KBM-7 (cell line): ENCODE measurements at places on chromosomes 16 and 17.
A peak's percentile ranks its signal among the peaks of the same experiment; 100 is the strongest.

DNA sequence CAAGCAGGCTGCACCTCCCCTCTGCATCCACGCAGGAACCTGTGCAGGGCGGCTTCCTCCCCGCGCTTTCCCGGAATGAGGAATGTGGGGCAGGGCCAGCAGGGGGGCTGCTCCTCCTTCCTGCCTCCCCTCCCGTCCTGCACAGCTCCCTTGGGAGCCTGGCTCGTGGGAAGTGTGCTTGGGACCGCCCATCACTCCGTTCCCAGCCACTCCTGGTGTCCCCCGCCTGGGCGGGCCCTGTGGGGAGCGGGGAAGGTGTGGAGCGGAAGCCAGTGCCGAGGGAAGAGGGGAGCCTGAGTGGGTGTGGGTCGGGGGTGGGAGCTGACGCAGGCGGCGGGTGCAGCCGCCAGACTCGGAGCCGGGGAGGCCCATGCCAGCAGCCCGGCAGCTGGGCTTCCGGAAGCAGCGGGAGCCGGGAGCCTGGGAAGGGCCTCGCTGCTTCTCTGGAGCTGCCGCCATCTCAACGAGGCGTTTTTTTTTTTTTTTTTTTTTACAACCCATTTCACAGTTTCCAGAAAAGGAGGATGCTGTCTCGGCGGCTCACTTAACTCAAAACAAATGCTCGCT is 24.1 kb downstream of the BAHCC1 start:
- DNase-seq = no peak

- no peak for DNase-seq
Measured at GRCh38 chr16:17270683-17271109, 200.1 kb downstream of the XYLT1 start.

DNA sequence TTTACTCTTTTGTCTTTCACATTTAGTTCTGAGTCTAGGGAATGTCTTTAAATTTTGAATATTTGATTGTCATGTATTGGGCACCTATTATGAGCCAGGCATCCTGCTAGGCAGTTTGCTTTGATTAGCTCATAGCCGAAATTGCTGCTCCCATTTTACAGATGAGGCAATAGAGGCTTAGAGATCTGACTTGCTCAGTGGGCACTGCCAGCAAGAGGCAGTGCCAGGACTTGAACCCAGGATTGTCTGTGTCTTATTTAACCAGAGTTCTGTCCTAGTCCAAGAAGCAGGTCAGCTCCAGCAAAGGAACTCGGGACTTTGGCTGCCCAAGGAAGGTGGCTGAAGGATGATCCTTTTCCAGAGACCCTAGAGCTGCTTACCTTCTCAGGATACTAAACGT is 24.5 kb downstream of the BEAN1 start:
- DNase-seq = no peak

DNA sequence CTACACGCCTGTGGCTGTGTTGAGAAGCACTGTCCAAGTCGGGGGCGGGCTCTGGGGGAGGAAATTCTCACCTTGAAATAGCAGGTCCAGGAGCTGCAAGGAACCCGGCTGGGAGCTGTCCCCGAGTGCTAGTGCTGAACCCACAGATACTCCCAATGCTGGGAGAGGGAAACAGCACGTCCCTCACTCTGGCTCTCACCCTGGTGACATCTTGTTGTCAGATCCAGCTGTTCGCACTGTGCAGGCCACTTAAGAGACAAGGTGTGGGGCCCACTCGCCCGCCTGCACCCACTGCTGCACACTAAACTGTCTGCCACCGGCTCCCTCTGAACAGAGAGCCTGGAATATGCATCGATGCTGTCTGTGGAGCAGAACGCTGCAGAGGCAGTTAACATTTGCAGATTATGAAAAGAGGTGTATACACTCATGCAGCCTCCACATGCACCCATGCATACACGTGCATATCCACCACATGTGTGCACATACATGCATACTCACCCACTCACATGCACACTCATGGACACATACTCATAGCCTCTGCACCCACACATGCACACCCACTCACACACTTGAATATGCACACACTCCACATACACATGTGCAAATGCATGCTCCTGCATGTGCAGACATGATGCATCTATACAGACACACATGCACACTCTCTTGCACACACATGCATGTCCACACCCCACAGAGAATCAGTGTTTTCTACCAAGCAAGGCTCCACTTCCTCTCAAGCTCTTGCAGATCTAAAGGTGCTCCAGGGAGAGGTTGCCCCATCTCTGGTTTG is 42.0 kb downstream of the MGAT5B start:
- DNase-seq = peak; percentile 43

GRCh38 chr17:61144617-61145564 is 254.8 kb upstream of the TBX2 start:
- DNase-seq = peak; percentile 34
